Ovary (tissue), 10 donors: ENCODE measurements at places on chromosomes 3 and 15. TPM values are rescaled to one million over a fixed set of nuclear protein-coding genes. Genes with fewer than 3 reads are reported as not detected.
A peak's percentile ranks its signal among the peaks of the same experiment; 100 is the strongest.

- no peak for DNase-seq
These were observed 24.7 kb upstream of the MCTP2 start for GRCh38 chr15:94206463-94207167.

The PLA2G4D gene
- not detected for polyA plus RNA-seq

- DNase-seq, result no peak
These were observed 54.8 kb downstream of the SLC7A14 start for GRCh38 chr3:170531054-170531453.

GRCh38 chr3:69128509-69128908 is 6.1 kb upstream of the LMOD3 start:
- no peak for DNase-seq

DNA sequence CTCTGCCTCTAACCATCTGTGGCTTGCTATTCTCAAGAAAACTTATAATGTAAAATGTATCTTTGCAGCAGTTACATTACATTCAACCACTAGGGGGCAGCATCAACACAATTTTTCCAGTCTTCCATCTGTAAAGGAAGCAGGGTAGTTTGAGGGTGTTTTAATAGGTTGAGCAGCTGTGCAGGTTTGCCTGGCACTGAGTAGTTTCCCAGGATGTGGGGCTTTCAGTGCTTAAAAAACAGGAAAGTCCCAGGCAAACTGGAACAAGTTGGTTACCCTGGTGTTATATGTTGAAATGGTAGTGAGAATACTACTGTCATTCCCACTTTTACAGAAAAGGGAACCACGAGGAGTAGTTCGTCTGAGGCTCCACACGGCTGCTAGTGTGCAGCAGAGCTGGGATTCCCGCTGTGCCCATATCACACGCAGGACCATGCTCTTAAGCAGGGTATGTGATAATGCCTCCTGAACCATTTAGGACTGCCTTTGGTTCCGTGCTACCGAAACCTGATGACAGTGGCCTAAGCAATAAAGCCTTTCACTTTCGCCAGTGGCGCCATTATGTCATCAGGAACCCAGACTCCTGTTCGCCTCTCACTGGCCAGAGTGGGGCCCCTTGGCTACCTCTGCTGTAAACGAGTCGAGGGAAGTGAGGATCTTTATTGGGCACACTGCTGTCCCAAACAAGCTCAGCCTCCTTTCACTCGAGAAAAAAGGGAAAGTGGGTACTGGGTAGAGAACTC is 64.7 kb upstream of the ZBTB38 start:
- peak; percentile 63 for DNase-seq

DNA sequence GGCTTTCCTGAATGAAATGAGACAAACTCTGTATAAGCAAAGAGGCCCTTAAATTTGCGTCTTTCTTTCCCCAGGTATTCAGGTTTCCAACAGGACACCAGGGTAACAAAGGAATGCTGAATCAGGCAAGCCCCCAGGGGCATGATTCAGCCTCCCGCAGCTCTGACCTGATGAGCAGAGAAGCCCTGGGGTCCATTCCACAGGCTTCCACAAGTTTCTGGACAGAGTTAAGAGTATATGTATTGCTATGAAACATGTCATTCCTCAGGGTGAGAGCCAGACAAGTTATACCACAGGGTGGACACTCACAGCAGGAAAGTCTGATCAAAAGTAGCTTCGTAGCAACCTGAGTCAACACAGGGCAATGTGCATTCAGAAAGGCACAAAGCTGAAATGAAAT is 68.1 kb upstream of the CTNNB1 start:
- no peak for DNase-seq

The TEX55 gene
- polyA plus RNA-seq, result not detected

GRCh38 chr15:85412956-85413854 is 32.8 kb downstream of the AKAP13 start:
- DNase-seq, result no peak

DNA sequence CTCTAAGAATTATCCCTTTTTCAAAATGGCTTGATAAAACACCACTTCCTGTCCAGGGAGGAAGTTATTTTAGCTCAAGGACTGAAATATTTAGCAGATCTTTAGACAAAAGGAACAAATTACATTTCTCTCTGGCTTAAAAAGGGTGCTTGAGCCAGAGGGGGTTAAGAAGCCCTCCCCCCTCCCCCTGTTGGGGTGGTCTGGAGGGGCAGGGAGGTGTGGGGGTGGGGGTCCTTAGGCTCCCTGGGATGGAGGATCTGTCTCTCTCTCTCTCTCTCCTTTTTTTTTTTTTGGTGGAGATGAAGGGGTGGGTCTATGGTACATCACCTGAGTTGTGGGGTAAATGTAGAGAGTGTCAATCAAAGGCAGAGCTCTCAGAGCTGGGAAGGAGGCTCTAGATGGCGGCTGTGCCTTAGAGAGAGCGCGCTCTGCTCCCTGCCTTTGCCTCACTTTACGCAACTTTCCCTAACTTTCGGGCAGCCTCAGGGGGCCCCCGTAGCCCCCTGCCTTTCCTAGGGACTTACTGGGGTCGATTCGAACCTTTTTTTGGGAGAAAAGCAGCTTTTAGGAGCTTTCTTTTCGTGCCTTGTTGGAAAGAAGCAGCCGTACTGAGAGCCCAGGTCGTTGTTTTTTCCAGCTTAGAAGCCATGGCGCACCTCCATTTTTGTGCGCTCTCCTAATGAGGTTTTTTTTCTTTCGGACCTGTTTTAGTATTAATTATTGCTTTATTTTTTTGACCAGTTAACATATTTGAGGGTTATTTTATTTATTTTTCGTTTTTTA is at the start of gene CHD2:
Gene CHD2 (plus strand): TSS at position 377 of the 783 bp plus-strand sequence. CDS start 914 bp downstream, outside the sequence.
- peak; percentile 73 for DNase-seq

GRCh38 chr3:141083836-141084649 is 32.9 kb downstream of the SPSB4 start:
- DNase-seq, result no peak

DNA sequence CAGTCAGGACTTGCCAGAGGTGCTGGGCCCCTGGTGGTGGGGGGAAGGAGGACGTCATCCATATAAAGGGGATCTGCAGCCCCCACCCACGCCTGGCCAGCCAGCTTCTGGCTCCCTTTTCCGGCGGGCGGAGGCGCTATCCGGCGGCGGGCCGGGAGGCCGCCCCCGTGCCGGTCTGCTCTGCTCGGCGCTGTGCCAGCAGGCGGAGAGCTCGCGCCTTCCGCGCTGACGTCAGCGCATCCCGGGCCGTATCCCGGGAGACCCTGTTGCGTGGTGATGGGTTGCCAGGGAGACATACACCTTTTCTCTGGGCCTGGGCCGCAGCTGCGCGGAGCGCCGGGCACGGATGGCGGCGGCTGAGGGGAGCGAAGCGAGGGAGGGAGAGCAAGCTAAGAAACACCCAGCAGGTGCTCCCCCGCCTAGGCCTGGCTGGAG is 1.1 kb downstream of the FAM131A start:
- DNase-seq, result peak; percentile 94

The EPHA3 gene
- polyA plus RNA-seq, result 2.3 TPM

The FSTL1 gene
- 357 TPM for polyA plus RNA-seq

GRCh38 chr3:122014741-122015140 is 7.3 kb downstream of the ILDR1 start:
- no peak for DNase-seq

GRCh38 chr15:80250614-80251427 is 1.2 kb downstream of the CTXND1 start:
- no peak for DNase-seq

- no peak for DNase-seq
These were observed 26.4 kb upstream of the ACP3 start for GRCh38 chr3:132290833-132291232.

GRCh38 chr3:185021256-185021655 is 131.6 kb downstream of the C3orf70 start:
- no peak for DNase-seq

GRCh38 chr3:25563601-25564000 is 101.1 kb downstream of the TOP2B start:
- DNase-seq, result no peak

GRCh38 chr15:87082581-87082980 is 1002.9 kb downstream of the AGBL1 start:
- DNase-seq, result no peak

GRCh38 chr3:157174290-157174648 is 14.3 kb upstream of the CCNL1 start:
- peak; percentile 58 for DNase-seq

The ARNT2 gene
- polyA plus RNA-seq, result 15.0 TPM

DNA sequence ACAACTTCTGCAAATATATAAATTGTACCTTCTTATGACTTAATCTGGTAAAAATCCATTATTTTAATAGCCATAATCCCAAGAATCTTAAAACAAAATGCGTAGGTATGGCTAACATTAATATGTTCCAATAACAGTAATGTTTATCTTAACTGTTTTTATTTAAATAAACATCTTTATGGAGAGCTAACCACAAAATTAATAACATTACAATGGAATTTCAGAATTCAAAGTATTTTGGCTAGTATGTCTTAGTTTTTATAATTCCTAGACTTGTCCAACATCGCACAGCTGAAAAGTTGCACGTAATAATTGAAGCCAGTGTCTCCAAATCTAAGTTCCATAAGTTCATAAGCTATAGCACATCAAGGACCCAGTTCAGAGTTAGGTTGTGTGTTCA is 47.6 kb downstream of the ANKRD28 start:
- no peak for DNase-seq

The LRRN1 gene
- polyA plus RNA-seq, result 10.2 TPM

GRCh38 chr3:128495435-128495970 is 2.5 kb upstream of the GATA2 start:
- DNase-seq, result no peak

The ATP8B4 gene
- 11.3 TPM for polyA plus RNA-seq

The IQCF5 gene
- not detected for polyA plus RNA-seq

The CCR3 gene
- not detected for polyA plus RNA-seq
